Activated CD8-positive, alpha-beta memory T cell treated with anti-CD3 and anti-CD28 coated beads for 1 hour (primary cell): ENCODE measurements at places on chromosomes 7 and 10.

- no peak for DNase-seq
Measured at GRCh38 chr10:89502549-89502948, 32.8 kb downstream of the SLC16A12 start.

DNA sequence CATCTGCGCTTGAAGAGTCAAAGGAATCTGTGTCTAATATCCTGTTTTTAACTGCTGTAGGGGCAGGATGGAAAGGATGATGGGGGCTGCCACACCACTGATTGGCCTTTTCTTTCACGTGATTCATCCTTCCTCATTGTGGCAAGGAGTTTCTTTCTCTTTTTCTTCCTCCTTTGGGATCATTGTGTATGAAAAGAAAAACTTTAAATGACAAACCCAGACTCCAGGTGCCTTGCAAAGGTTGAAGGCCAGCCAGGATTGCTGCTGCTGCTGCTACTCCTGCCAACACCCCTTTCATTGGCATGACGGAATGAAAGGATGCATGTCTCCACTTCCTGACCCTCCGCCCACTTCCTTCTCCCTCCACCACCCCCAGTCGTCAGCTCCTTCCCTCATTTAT, 6.5 kb upstream of the OIT3 start:
- DNase-seq, result no peak

DNA sequence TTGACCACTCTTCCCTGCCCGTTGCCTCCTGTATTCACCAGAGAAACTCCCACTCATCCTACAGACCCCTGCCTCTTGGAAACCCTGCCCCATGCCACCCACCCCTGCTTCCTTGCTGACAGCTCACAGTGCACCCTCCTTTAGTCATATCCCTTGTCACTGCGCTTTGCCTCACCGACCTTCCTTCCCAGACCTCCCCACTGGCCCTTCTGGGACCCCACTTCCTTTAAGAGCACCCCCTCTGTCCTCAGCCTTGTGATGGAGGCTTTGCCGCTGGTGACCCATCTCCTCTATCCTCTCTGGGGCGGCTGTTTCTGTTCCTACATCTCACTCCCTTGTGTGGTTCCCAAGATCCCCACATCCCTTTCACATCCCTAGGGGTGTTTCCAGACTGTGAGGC, 92.8 kb upstream of the ZMIZ1 start:
- DNase-seq, result no peak

DNA sequence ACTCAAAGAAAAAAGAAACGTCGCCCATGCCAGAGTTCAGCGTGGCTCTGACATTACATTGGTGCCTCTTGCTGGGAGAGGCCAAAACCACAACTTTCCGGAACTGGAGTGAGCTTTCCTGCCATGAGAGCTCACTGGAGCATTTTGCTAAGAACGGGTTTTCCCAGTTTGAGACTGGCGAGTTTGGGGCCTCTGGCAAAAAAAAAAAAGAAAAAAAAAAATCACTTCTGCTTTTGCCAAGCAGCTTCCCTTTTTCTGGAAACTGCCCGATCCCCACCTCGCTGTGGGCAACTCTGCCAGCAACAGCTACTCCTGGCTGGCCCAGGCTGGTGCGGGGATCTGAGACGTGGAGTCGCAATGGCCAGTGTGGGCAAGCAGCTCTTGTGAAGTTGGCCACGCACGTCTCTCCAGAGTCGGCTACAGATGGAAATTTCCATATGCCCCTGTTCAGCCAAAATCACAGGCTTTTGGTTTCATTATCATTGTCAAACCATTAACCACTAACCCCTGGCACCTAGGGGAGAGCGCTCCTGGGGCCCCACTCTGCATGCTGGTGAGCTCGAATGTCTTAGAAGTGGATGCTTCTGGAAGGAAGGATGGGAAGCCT, 25.7 kb downstream of the PRKAG2 start:
- no peak for DNase-seq

DNA sequence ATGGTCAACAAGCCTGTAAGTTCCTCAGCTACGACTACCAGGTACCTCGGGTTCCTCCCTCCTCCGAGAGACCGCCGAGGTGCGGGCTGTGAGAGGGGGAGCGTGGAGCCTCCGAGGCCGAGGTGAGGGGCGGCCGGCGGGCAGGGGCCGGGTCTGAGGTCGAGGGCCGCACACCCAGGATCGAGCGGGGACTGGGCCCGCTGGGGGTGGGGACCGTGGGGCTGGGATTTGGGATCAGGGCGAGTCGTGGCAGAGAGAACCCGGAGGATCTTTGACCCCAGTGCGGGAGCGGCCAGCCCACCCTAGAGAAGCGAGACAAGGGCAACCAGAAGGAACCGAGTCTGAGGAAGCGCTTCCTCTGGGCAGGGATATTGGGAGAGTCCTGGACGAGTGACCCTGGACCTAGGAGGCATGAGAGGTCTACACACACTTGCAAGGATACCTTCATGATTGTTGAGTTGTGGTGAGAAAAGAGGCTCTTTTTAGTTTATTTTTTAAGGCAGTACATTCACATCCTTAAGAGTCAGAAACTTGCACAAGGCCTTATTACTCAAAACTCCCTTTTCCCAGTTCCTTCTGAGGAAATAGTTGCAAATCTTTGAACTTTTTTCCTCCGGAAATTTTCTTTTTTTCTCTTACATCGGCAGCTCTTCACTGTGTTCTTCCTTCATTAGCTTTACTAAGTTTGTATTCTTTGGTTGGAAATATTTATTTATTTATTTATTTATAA, 395 bp downstream of the ZNF487 start:
- no peak for DNase-seq

DNA sequence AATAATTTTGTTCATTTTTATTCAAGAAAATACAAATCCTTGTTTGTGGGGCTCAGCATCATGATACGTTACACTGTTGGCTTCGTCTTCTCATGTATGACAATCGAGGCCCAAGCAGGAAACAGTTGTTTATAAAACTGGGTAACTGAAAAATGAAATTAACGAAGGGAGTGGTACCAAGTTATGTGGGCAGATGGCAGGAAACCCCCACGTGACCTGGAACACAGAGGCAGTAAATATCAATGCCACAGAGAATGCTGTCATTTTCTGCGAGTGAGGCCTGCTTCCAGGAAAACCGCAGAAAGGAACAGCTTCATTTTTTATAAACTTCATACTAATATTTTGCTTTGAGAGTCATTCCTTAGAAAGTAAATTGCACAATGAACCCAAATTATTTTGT, 201.0 kb upstream of the ADARB2 start:
- DNase-seq, result no peak

DNA sequence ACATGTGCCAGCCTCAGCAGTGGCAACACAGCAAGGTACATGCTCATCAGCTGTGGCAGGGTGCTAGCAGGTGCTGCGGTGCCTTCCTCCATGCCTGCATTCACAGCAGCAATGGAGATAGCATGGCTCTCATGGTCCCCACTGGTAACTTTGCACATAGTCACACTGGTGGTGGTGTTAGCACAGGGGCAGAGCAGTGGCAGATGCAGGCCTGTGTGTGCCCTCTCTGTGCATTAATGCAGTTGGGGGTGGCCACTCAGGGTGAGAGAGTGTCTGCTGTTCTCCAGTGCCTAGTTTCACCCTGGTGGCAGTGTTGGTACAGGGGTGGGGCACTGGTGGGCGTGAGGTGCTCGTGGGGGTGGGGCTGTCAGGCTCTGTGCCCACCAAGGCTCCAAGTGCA, 17.7 kb upstream of the PPP1R3A start:
- DNase-seq, result no peak

- no peak for DNase-seq
Measured at GRCh38 chr7:80659120-80660055, 20.9 kb downstream of the CD36 start.

DNA sequence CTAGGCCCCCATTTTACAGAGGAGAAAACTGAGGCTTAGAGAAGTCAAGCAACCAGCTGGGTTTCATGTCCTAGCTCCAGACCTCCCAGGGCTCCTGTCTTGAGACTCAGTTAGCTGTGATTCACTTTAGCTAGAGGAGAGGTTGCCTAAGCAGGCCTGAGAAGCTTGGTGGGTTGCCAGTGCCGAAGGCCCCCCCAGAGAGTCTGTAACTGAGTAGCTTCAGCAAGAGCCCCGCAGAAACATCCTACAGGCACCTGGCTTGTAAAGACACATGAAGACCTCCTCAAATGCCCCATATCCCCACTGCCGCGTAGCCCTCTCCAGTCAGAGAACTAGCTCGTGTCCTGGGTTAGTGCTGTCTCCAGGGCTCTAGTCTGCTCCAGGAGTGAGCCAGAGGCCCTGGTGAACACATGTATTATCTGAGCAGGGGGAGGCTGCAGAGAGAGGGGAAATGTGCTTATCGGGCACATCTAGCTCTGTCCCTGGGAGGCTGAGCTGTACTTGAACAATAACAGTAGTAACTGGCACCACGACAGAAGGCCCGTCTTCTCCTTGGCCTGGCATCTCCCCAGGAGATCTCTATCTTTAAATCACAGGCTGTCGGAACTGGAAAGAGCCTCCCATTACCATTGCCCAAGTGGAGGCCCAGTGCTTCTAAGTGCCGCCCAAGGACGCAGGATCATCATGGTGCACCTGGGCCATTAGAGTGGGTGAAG, 28.9 kb downstream of the UNC5B start:
- no peak for DNase-seq

GRCh38 chr10:130808686-130809085, 502.8 kb downstream of the TCERG1L start:
- no peak for DNase-seq

DNA sequence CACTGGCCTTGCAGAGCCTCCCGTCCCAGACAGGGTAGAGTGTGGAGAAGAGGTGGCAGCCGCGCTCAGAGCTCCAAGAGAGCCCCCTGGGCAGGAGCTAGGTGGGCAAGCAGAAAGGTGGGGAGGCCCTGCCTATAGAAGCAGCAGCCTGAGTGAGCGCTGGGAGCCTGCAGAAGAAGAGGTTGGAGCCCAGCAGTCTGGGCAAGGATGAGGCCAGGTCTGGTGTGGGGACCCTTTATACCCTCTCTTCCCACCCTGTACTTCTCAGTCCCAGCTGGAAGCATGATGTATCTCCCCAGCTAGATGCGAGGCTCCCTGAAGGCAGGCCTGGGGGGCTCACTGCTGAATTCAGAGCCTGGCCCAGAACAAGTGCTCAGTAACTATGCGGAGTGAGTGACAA, 44.5 kb upstream of the ZMIZ1 start:
- DNase-seq, result no peak

- no peak for DNase-seq
Measured at GRCh38 chr10:14074062-14074884, 256.5 kb downstream of the FRMD4A start.
